Hippocampal formation (tissue), 2 donors: ENCODE measurements at places on chromosomes 6 and 20.

DNA sequence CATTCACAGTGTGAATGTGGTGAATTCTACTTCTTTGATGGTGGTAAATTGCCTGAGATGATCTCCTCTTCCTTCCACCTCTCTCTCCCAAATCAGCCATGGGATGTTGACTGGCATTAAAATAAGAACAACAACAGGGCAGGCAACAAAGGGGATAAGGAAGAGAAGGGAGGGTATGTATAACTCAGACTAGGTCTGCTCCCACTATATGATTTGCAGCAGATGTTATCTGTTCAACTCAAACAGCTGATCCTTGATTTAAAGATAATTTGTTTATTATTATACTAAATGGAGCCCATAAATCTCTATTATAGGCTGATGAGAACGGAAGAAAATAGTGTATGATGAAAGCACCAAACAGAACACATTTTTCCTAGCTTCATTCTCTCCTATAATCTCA is 262.0 kb downstream of the BTBD3 start:
- no peak for DNase-seq

- no peak for DNase-seq
These were observed 39.8 kb upstream of the SLC17A4 start for GRCh38 chr6:25714765-25715164.

GRCh38 chr6:107661291-107661690 is 162.8 kb downstream of the SCML4 start:
- DNase-seq = no peak

DNA sequence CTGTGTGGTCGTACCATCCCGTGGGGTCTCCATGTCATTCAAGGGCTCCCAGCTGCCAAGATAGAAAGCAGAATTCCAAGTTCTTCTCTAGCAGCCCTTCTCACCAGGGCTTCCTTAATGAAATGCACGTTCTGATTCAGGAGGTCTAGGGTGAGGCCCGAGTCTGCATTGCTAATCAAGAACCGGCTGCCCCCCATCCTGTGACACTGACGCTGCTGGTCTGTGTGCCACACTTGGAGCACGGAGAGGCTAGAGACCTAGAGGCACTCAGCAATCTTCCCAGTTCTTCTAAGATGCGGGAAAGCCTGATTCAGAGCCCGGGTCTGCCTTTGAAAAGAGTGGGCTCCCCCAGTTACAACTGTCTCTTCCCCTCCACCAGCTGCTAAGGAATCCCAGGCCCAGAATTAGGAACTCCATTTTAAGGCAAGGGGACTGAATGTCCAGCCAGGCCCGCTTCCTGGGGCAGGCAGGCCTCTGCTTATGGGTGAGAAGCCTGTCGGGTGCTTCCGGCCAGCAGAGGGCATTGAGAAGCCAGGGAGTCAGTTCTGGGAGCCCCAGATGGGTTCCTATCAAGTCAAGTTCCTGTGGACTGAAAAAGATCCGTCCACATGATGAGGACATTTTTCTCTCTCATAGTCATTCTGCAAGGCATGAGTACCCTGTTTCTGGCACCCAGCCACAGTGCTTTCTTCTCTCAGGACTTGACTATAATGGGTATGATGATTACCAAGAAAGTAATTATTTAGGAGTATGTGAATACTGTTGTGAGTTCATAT is 69.8 kb upstream of the RIN2 start:
- peak; percentile 72 for DNase-seq

DNA sequence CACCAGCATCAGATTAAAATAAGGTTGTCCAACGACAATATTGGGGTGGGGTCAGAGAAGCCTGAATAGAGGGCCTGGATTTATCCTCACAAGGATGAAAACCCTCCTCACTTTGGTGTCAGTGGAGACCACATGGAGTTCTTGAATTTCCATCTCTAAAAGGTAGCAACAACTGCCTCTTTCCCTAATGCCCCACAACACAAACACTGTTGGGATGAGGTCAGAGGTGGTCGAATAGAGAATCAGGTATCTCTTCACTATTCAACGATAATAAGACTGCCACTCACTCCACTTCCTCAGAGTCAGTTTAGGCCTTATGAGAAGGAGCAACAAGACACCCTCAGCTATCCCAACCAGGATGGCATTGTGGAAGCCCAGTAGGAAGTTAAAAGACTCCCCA is 596.1 kb downstream of the HTR1B start:
- no peak for DNase-seq

DNA sequence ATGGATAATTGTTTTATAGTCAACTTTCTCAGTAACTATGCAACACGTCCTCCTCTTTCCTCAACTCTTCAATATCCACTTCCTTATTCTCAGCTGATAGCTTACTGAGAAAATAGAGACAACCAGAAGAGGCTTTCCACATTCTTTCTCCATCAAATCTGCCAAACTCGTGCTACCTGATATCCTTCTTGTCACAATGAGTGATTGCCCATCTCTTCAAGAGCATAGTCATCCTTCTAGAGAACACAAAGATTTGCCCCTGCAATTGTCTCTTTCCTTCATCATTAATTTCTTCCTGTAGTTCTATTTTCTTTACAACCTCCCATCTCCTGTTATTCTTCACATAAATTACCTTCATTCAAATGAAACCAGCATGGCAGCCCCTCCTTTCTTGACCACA is 75.9 kb upstream of the RGS17 start:
- no peak for DNase-seq

GRCh38 chr20:45970646-45971424 is 1.2 kb downstream of the ZNF335 start:
- no peak for DNase-seq

GRCh38 chr20:61990484-61990883 is 75.2 kb downstream of the TAF4 start:
- no peak for DNase-seq

- DNase-seq = peak; percentile 24
These were observed 18.3 kb upstream of the GPRC6A start for GRCh38 chr6:116847227-116847626.

- DNase-seq = peak; percentile 14
These were observed 73.1 kb downstream of the NCOA3 start for GRCh38 chr20:47574616-47575364.

GRCh38 chr6:151704383-151704782 is 103.1 kb upstream of the ESR1 start:
- no peak for DNase-seq

DNA sequence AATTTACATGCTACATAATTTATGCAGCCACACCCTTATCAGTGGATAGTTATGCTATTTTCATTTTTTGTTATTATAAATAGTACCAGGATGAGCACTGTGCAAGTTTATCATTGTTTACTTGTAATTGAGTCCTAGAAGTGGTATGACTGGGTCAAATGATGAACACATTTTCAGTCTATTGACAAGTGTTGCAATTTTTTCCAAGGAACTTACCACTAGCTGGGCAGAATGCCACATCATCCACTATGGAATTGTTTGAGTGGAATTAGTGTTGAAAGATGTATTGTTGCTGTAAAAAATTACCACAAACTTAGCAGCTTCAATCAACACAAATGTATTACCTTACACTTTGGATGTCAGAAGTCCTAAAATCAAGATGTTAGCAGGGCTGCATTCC is 38.1 kb upstream of the OPN5 start:
- DNase-seq = no peak

- DNase-seq = no peak
These were observed 133.9 kb downstream of the ZDHHC14 start for GRCh38 chr6:157514659-157515496.

DNA sequence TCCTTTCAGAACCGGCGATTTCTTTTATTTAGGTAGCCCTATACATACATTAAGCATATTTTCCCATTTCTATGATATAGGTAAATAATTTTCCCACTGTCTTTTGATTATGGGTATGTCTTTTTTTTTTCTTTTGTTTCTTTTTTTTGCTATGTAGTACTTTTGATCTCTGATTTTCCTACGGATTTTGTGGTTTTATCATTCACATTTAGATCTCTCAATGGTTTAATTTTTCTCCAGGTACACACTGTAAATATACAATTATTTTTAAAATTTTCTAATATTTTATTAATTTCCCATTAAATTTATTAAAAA is 436 bp upstream of the ZNF337 start:
- no peak for DNase-seq

DNA sequence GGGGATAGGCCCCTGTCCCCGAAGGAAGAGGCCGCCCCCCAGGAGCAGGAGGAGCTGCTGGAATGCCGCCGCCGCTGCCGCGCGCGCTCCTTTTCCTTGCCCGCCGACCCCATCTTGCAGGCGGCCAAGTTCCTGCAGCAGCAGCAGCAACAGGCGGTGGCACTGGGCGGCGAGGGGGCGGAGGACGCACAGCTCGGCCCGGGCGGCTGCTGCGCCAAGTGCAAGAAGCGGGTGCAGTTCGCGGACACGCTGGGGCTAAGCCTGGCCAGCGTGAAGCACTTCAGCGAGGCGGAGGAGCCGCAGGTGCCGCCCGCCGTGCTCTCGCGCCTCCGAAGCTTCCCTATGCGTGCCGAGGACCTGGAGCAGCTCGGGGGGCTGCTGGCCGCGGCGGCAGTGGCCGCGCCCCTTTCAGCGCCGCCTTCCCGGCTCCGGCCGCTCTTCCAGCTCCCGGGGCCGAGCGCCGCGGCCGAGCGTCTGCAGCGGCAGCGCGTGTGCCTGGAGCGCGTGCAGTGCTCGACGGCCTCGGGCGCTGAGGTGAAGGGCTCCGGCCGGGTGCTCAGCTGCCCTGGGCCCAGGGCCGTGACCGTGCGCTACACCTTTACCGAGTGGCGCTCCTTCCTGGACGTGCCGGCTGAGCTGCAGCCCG is 630 bp downstream of the PPP1R3G start:
- DNase-seq = no peak

GRCh38 chr6:34115403-34115795 is 30.5 kb downstream of the GRM4 start:
- DNase-seq = no peak

DNA sequence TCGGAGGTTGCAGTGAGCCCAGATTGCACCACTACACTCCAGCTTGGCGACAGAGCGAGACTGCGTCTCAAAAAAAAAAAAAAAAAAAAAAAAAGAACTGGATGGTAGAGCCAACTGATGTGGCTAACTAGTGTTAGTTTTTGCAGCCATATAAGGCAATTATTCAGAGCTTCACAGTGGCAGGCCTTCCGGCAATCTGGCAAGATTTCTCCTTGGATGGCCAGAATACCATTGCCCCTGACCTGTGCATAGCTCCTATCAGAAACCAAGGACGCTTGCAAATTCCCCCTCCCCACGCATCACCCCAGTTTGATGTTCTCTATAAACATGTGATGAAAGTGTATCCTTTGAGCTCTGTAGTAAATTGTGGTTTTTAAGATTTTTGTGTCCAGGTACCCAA is 127.0 kb downstream of the RNF144B start:
- DNase-seq = no peak

DNA sequence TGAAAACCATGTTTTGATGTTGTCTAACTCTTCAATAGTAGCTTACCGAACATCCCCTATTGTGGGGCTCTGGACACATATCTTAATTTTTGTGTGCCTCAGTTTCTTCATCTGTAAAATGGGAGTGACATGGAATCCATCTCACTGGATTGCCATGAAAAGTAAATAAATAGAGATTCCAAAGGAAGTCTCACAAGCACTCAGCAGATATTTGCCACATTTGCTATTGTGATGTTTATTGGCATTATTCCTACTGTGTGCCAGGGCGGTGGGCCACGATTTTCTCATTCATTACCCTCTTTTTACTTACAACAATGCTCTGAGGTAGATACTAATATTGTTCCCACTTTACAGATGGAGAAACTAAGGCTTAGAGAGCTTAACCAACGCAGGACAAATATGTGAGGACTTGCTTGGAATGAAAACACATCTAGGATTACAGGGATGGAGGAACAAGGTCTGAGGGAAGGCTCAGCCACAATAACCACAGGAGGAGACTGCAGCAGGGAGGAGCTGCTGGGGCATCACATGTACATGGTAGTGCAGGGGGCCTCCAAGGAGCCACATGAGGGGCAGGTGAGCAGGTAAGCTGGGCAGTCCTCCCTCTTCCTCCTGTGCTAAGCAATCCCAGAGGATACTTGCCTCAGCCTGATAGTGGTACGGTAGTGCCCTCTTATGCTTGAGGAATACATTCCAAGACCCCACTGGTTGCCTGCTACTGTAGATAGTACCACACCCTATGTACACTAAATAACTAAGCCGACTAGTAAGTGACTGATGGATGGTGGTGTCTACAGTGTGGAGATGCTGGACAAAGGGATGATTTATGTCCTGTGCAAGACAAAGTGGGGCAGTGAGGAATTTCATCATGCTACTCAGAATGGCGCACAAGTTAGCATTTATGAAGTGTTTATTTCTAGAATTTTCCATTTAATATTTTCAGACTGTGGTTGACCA is 176.9 kb downstream of the FOXA2 start:
- DNase-seq = no peak

DNA sequence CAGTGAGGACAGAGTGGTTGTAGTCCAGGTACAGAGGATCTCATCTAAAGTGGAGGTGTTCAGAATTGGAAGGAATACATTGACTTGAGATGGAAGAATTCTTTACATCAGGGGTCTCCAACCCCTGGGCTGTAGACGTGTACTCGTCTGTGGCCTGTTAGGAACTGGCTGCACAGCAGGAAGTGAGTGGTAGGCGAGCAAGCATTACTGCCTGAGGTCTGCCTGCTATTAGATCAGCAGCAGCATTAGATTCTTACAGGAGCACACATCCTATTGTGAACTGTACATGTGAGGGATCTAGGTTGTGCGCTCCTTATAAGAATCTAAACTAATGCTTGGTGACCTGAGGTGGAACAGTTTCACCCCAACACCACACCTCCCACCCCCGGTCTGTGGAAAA is 121.1 kb downstream of the CDKAL1 start:
- DNase-seq = no peak

DNA sequence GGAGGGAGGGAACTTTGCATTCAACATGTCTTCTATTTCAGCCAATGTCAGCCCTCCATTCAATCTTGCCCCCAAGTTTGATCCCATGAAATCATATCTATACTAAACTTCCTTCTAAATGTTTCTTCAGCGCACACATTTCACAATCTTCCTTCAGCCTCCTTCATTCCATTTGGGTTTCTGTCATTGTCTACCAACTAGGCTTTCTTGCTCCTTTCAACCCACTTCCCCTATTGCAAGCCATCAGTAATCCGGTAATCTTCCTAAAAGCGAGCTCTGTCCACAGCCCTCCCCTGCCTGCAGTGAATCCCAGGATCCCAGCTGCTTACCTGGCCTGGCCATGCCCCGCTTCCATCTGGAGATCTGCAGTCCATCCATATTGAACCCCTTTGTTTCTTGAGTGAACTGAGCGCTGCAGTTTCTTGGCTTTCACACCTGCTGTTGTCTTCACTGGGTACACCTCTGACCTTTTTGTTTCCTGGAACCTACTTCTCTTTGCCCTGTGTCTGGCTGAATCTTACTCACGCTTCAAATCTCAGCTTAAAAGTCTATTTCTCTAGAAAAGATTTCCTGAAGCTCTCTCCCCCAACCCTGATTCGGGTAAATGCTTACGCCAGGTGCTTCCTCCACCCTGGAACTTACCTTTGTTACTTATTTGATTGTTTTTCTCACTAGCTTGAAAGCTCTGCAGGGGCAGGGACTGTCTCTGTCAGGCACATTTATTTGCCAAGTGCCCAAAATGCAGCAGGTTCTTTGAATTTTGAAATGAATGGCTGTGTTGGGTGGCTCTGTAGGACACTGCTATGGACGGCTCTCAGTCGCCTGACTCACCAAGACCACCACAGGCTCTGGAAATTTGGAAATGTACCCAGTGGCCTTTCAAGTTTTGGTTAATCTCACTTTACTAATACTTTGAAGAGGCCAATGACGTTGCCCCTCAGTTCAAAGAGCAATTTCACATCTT is 50.3 kb downstream of the ADTRP start:
- no peak for DNase-seq
